Stimulated activated CD8-positive, alpha-beta memory T cell treated with anti-CD3 and anti-CD28 coated beads, Interleukin-4, amount 100 ng/mL, for 1 hour (primary cell): ENCODE measurements at places on chromosomes 4 and X.

- DNase-seq, result no peak
Observed at GRCh38 chrX:71578253-71579135, at the start of gene GCNA. Gene GCNA (plus strand): TSS chrX:71578437. CDS start chrX:71580822, 2,385 bp downstream.

DNA sequence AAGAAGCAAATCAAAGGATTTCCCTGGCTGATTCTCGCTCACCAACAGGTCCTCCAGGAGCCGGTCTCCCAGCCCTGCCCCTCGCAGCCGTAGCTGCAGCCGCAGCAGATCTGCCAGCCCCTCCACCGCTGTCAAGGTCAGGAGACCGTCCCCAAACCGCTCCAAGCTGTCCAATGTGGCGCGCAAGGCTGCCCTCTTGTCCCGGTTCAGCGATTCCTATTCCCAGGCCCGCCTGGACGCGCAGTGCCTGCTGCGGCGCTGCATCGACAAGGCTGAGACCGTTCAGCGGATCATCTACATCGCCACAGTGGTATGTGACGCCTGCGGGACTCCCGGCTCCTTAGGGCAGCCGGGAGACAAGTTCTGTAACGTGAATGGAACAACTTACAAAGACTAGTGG lies 25.6 kb downstream of the SPATA18 start:
- no peak for DNase-seq

- DNase-seq, result no peak
Observed at GRCh38 chr4:109916027-109916409, 3.3 kb downstream of the EGF start.

DNA sequence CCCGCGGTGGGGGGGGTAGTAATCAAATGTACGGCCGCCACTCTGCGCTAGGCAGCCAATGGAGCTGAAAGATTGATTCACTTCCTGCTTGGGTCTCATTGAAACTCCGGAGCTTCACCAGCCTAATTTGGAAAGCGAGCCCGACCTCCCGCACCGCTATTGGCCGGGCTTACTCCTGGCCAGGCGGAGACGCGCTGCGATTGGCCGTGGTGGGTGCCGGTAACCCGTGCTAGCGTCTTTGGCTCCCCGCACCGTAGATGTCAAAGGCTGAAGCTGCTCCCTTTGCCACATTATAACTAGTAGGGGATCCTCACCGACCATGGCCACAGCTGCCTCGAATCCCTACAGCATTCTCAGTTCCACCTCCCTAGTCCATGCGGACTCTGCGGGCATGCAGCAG lies at the start of gene POU3F4:
Gene POU3F4, plus strand, starts transcription at position 285 of the 400 bp plus-strand sequence. Its CDS starts 35 bp downstream, at position 320.
- DNase-seq, result no peak

- no peak for DNase-seq
Observed at GRCh38 chr4:139552517-139553307, 3.3 kb downstream of the SETD7 start.

- DNase-seq, result no peak
Observed at GRCh38 chr4:3679851-3680311, 86.3 kb upstream of the ADRA2C start.

DNA sequence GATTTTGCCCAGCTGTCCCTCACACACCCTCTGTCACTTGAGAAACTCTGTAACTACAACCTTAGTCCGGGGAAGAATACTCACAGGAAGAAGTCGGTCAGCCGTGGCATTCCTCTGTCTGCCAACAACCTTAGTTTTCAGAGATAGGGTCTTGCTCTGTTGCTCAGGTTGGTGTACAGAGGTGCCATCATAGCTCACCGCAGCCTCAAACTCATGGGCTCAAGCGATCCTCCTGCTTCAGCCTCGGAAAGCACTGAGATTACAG lies 12.2 kb upstream of the SPCS3 start:
- DNase-seq, result no peak

- no peak for DNase-seq
Observed at GRCh38 chr4:142380052-142380602, 466.0 kb downstream of the INPP4B start.

- DNase-seq, result no peak
Observed at GRCh38 chrX:71181558-71181909, 36.9 kb downstream of the NLGN3 start.

- no peak for DNase-seq
Observed at GRCh38 chr4:94649381-94650133, 108.2 kb upstream of the BMPR1B start.

GRCh38 chrX:113399506-113400192 lies 559.0 kb upstream of the AMOT start:
- no peak for DNase-seq

- no peak for DNase-seq
Observed at GRCh38 chrX:106802063-106802387, 448 bp upstream of the TBC1D8B start.

DNA sequence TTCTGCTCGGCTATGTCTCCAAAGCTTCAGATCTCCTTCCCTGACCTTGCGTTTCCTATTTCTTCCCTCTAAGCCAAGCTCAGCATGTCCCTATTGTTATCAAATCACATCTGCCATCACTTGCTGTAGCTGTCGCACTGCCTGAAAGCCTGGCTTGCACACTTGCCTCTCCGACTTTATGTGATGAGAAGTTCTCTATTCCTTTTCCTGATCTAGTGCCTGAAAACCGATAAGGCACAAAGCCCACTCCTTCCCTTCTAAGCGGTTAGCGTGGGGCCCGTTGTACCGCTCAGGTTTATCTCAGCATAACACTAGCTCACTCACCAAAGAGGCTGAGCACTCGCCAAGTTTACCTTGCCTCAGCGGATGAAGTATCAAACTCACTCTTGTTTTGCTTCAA lies 816 bp downstream of the NMU start:
- no peak for DNase-seq

DNA sequence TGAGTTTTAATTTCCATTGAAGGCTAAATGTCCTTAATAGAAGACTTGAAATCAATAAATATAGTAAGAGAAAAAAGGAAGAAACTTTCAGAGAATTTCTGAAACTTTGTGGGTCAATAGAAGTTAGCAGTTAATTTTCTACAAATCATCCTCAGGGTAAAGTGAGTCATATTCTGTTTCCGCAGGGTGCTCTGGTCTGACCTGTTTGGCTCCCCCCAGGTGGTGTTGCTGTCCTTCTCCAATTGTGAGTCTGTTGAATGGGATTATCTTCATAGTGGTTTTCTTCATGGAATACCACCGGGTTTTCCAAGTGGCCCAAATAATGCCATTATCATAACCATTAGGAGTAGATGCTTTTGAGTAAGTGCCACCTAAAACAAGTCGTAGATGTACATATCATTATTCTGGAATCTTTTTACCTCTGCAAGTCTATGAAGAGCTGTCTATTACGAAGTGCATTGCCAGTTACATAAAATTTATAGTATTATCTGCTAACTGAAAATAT lies 7.7 kb downstream of the FGG start:
- DNase-seq, result no peak

GRCh38 chr4:145891958-145892357 lies 46.7 kb downstream of the ZNF827 start:
- no peak for DNase-seq

DNA sequence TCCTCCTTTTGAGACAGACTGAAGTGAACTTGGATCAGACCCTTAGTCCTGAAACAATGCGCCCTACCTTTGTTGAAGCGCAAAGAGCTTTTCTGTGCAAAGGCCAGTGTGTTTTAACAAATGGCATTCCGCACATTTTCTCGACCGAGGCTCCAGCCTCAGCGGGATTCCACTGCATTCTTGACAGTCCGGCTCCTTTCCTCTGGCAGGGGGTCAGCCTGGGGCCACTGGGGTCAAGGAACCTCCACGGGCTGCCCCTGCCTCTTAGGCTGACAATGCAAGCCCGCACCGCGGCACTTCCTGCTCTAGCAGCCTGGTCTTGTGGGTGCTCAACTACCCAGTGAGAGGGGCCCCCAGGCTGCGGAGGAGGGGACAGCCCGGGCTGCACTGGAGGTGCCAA lies 47.2 kb upstream of the TFDP3 start:
- DNase-seq, result no peak

GRCh38 chr4:3827616-3828492 lies 61.7 kb downstream of the ADRA2C start:
- no peak for DNase-seq

GRCh38 chr4:78543424-78544125 lies 8.0 kb upstream of the ANXA3 start:
- no peak for DNase-seq

DNA sequence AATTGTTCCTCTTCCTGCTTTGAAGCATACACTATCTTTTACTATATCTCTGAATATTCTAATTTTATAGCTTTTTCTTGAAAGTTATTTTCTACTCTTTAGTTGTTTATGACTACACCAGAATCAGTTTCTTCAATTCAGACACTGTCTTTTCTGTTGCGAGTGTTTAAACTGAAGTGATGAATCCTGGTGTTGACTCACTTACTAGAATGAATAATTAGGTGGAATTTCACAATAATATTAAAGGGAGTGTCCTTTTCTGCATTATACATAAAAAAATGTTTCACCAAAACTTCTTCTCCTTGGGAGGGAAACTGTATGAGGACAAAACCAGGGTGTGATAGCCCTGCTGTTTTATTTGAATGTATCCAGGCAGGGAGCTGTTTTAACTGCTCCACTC lies 1383.1 kb downstream of the C4orf33 start:
- DNase-seq, result no peak

GRCh38 chr4:84753321-84753972 lies 170.5 kb downstream of the CDS1 start:
- no peak for DNase-seq

DNA sequence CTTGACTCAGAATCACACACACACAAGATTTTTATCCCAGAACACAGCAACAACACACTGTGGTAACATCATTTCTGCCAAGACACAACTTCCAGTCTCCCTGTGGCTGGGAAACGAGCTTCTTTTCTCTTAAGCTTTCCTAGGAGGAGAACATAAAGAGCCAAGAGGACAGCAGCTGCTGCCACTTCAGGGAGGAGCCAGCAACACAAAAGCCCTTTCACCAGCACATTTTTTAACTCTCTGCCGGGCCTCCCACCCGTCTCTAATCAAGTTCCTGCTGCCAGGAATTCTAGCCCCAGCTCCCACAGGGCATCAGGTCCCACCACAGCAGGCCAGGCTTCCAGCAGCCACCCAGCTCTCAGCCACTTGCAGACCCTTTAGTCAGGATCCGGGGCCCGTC lies 22.4 kb downstream of the FAT1 start:
- no peak for DNase-seq

GRCh38 chr4:107970063-107970798 lies 19.5 kb upstream of the HADH start:
- DNase-seq, result no peak
